ENCODE measurements at places on chromosomes 7 and 10.

DNA sequence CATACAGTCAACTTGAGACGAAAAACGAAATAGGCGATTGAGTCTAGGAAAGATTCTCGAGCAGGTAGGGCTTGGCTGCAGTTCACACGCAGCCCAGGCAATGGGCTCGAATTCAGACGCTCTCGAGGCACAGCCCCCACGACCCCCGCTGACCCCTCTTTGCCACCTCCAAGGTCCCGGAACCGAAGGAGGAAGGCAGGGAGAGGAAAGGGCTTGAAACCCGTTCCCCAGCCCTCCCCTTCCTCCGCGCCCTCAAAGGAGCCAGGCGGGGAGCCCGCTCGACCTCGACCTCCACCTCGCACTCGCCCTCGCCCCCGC lies 441 bp downstream of the CCDC186 start:
- DNase-seq, result no peak

DNA sequence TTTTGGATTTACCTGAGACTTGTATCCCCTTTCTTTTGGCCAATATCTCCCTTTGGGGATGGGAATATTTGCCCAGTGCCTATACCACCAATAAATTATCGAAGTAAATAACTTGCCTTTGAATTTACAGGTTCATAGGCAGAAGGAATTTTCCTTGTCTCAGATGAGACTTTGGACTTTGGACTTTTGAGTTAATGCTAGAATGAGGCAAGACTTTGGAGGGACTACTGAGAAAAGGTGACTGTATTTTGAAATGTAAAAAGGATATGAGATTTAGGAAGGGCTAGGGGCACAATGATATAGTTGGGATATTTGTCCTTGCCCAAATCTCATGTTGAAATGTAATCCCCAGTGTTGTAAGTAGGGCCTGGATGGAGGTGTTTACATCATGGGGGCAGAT lies 384.5 kb upstream of the GHITM start:
- no peak for DNase-seq

DNA sequence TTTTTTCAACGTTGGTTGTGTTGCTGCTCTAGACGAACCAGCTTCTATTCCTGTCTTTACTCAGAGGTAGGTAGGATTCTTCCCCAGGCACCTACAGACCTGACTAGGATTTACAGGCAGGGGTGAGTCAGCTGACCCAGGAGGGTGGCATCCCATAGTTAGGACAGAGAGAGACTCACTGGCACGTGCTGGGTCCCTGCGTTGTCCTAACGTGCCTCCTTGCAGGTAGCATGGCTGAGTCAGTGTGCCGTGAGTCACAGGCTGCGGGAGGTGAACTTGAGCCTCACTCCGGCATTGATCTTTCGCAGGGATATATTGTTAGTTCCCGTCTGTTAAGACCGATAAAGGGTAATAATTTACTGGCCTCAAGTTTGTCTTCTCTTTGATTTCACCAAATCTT lies 96.5 kb downstream of the PFKFB3 start:
- no peak for DNase-seq

GRCh38 chr7:120334475-120334874 lies 61.5 kb downstream of the KCND2 start:
- DNase-seq, result no peak

GRCh38 chr7:22856416-22856815 lies 33.8 kb upstream of the TOMM7 start:
- no peak for DNase-seq

- no peak for DNase-seq
These were observed 149.6 kb upstream of the PPP2R2D start for GRCh38 chr10:131750973-131751826.

DNA sequence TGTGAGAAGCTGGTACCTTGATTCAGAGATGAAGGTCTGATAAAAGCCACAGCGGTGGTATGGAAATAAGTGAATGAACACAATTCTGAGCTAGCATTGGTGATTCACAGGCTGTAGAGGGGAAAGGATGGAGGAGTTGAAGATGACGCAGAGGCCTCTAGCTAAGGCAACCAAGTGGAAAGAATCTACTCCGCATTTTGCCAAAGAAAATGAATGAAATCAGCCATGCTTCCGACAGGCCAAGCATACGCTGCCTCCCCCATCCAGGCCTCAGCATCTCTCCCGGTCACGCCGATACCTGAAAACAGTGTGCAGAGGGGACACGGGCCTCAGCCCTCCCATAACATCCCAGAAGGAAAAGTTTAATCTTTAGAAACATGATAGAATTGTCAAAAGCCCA lies 124.3 kb upstream of the UNC5B start:
- DNase-seq, result no peak

All from suppressor macrophage treated with lipopolysaccharide for 4 hours (primary cell).